ENCODE measurements at places on chromosomes 6 and 20.

GRCh38 chr20:44835661-44836221 lies 25.4 kb upstream of the RIMS4 start:
- no peak for DNase-seq

DNA sequence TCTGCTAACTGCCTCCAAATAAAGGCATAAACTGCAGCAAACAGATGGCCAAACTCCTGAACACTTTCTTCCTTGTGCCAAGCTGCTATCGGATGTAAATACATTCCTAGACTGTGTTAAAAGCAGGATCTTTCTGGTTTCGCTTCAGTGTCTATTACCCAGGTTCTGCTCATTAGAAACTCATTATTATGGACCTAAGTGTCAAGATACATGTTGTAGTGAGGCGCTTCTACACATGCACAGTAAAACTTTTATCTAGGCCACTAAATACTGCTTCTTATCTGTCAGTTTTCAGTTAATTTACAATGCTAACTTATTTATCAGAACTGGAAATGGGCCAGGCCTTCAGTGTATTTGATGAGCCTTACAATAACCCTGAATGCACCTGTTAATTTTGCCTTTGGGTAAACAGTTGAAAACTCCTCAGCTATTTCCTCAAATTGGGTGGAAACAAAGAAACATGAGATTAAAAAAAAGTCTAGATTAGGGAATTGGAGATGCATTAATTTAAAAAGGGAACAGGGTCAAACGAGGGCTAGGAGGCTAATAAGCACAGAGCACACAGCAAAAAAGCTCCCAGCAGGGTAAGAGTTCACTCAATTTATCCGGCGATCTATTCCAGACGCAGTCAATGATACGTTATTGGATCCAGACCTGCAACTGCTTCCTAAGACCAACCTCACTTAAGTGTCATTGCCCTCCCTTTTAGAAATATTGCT lies 240.6 kb downstream of the FOXC1 start:
- no peak for DNase-seq

DNA sequence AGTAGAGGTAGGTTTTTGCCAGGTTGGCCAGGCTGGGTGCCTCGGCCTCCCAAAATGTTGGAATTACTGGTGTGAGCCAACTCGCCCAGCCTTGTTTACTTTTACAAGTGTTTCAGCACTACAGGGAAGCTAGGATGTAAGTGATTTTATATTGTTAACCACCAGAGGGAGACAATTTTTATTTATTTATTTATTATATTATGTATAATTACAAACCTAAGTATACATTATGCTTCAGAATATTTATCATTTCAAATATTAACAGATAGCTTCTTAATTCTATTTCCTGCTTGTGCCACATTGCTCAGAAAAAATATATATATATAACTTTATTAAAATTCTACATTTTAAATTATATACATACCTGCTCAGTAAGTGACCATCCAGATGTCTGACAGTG lies 9.8 kb downstream of the MMUT start:
- no peak for DNase-seq

- DNase-seq: no peak
Measured at GRCh38 chr6:139308936-139309603, 17.3 kb upstream of the TXLNB start.

- no peak for DNase-seq
Measured at GRCh38 chr6:41426438-41426851, 91.0 kb downstream of the NCR2 start.

GRCh38 chr6:84026721-84027164 lies 6.8 kb upstream of the MRAP2 start:
- no peak for DNase-seq

GRCh38 chr6:118704915-118705314 lies 53.5 kb upstream of the CEP85L start:
- no peak for DNase-seq

- DNase-seq: no peak
Measured at GRCh38 chr6:34414999-34415858, 10.6 kb downstream of the RPS10 start.

DNA sequence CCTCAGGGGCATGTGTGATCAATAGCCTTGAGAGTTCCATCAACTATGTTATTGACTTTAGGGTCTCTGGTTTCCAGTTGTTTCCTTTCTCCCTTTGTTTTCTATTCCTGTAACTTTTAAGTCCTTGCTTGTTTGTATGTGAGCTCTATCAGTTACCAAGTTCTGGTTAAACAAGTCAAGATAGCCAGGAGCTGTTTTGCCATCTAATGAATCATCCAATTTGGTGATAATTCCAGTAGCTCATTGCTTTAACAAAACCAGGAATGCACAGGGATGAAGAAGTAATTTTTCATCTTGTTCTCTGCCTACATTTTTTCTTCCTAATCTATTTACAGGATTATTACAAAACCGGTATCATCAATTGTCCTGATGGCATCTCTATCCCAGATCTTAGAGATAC lies 36.5 kb downstream of the KCTD20 start:
- no peak for DNase-seq
